CD4-positive, alpha-beta T cell treated with Interleukin-6 at 100 ng/mL for 8 hours (primary cell): ENCODE measurements at places on chromosomes 2 and 18.
A peak's percentile ranks its signal among the peaks of the same experiment; 100 is the strongest.

- no peak for DNase-seq
Observed at GRCh38 chr2:27097341-27097740, 10.8 kb downstream of the KHK start.

DNA sequence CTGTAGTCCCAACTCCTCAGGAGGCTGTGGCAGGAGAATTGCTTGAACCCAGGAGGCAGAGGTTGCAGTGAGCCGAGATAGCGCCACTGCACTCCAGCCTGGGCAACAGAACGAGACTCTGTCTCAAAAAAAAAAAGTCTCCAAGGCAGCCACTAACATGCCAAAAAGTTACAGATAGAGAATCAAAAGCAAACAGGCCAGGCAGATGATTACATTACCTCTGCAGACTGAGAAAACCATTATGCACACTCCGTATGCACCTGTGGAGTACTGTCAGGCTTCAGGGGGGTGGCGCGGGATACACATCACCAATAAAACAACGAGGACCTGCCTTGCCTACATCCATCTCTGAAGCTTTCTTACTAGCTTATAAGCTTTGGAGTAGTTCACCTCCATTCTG lies 10.3 kb downstream of the STAM2 start:
- no peak for DNase-seq

DNA sequence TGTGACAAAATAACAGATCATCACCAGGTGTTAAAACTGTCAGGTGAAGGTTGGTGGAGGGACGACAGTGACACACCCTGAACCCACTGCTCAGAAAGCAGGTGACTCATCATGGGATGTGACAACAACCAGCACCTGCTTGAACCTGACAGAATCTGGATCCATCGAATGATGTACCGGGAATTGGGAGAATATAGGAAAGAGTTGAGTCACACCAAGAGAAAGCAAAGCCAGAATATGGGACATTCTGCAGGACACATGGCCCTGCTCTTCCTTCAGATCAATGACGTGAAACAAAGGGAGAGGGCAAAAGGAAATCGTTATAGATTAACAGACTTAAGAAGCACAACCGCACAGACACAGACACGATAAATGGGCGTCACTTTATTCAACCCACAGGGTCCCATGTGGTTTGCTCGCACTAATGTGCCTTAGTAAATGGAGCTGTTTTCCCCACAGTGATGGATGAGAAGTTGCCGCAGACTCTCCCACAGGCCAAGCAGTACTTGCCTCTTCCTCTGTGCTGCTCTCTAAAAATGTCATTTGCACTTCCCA lies 100.1 kb downstream of the CRACDL start:
- peak; percentile 72 for DNase-seq

- DNase-seq = peak; percentile 85
Observed at GRCh38 chr2:233059797-233060500, at the start of gene INPP5D. Gene INPP5D, plus strand, starts transcription at chr2:233060342. Its CDS starts 137 bp downstream, at chr2:233060479.

GRCh38 chr2:195647302-195647701 lies 9.7 kb upstream of the SLC39A10 start:
- DNase-seq = no peak

DNA sequence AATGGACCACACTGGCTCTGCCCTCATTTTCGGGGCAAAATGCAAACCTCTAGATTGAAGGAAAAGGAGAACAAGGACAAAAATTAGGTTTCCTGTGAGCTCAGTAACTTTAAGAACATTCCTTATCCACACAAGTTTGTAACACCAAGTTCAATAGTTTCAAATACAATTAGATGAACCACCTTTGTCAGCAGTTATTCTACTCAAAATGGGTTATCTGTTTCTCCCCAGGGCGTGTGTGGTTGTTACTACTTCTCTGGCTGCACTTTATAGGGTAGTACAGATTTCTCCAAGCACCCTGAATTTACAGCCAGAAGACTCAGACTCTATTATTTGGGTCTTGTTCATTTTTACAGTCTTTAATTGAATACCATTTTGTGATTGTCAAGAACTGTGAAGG lies 45.0 kb upstream of the TANK start:
- no peak for DNase-seq

DNA sequence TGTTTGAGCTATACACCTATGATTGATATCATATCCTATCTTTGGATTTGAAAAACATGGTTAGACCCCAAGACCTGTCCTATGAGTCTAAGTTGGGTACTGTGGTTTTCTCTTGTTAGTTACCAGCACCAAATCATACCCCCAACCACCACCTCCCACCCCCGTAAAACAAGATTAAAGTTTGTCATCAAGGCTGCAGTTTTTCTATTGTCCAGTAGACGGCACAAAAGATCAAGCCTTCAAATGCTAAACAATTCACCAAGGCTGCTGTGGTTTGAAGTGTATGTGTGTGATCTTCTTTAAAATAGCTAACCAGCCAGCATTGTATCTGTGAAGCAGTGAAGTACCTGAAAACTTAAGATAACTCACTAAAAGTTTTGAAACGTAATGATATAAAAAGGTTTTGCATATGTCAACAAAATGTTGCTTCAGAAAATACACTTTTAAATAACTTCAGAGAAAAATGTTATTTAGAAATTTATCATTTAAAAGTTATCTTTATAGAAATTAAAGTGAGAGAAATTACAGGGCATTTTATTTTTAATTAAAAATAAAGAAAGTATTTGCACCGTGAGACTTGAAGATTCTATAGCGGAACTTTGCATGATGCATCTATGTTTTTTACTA lies 5.8 kb upstream of the MEIS1 start:
- DNase-seq = no peak

GRCh38 chr18:65257149-65257548 lies 493.7 kb upstream of the CDH7 start:
- no peak for DNase-seq

GRCh38 chr2:216803791-216804190 lies 56.1 kb downstream of the TNP1 start:
- DNase-seq = no peak
